ENCODE measurements at places on chromosomes 6 and 20. TPM values are rescaled to one million over a fixed set of nuclear protein-coding genes. Genes with fewer than 3 reads are reported as not detected.
A peak's percentile ranks its signal among the peaks of the same experiment; 100 is the strongest.

TMEM244 gene
- total RNA-seq, result not detected

TENT5A gene
- 27.9 TPM for total RNA-seq

PRSS35 gene
- total RNA-seq, result 197 TPM

SPATS1 gene
- not detected for total RNA-seq

CLIC5 gene
- total RNA-seq, result not detected

HNF4A gene
- not detected for total RNA-seq

MYL9 gene
- 237 TPM for total RNA-seq

SNX9 gene
- total RNA-seq, result 47.1 TPM

TSPO2 gene
- not detected for total RNA-seq

TMEM74B gene
- total RNA-seq, result 0.65 TPM

KATNA1 gene
- 17.1 TPM for total RNA-seq

DNA sequence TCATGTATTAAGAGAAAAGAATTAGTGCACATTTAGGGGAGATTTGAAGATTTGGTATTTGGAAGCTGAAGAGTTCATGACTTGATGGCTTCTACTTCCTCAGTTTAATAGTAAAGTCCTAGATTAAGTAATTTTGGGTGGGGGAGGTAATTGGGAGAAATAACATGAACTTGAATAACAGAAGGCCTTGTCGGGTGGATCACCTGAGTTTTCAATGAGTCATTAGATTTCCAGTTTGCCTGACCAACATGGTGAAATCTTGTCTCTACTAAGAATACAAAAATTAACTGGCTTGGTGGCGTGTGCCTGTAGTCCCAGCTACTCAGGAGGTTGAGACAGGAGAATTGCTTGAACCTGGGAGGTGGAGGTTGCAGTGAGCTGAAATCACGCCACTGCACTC lies 181.0 kb downstream of the GJA1 start:
- H3K27me3 ChIP-seq, result no peaks in the 10 kb centered on the region
- no peak overlapping the region for H3K4me3 ChIP-seq

GRCh38 chr20:848193-848592 lies 14.7 kb downstream of the FAM110A start:
- no peaks in the 10 kb centered on the region for H3K36me3 ChIP-seq
- peaks cover 8% of the 10 kb centered on the region for H3K4me1 ChIP-seq
- H3K27me3 ChIP-seq, result no peaks in the 10 kb centered on the region
- no peak overlapping the region for H3K27ac ChIP-seq
- no peak for DNase-seq

GRCh38 chr6:149084808-149085556 lies 232.5 kb upstream of the TAB2 start:
- no peak overlapping the region for H3K4me3 ChIP-seq
- H3K4me1 ChIP-seq, result peaks cover 26% of the 10 kb centered on the region
- no peaks in the 10 kb centered on the region for H3K36me3 ChIP-seq
- no peak overlapping the region for H3K27ac ChIP-seq
- DNase-seq, result no peak

DNA sequence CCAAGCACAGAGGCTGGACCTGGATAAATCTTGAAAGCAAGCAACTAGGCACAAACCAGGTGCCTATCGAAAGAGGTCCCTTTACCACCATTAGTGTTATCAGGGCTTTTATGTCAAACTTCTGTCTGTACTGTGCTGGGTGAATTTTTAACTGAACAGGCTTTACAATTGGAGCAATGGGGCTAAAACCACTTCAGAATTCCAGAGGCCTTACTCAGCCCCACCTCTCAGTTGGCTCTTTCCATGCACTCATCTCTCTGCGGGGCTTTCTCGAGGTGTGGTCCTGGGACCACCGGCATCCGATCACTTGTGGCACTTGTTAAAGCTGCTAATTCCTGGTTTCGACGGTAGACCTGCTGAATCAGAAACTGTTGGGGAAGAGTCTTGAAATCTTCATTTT lies 232.5 kb downstream of the SOX4 start:
- no peaks in the 10 kb centered on the region for H3K36me3 ChIP-seq
- no peak for DNase-seq
- peaks cover 13% of the 10 kb centered on the region for H3K4me1 ChIP-seq
- H3K27me3 ChIP-seq, result no peaks in the 10 kb centered on the region
- no peak overlapping the region for H3K4me3 ChIP-seq
- H3K27ac ChIP-seq, result peak overlapping the region; percentile 28

GRCh38 chr6:159217595-159218275 lies 48.5 kb downstream of the FNDC1 start:
- H3K4me3 ChIP-seq, result no peak overlapping the region
- peaks cover 3% of the 10 kb centered on the region for H3K27me3 ChIP-seq
- peaks cover 39% of the 10 kb centered on the region for H3K4me1 ChIP-seq
- no peaks in the 10 kb centered on the region for H3K36me3 ChIP-seq

- no peak for DNase-seq
- H3K4me1 ChIP-seq, result peaks cover 24% of the 10 kb centered on the region
- H3K27me3 ChIP-seq, result no peaks in the 10 kb centered on the region
- H3K36me3 ChIP-seq, result peaks cover 2% of the 10 kb centered on the region
- no peak overlapping the region for H3K27ac ChIP-seq
- H3K4me3 ChIP-seq, result no peak overlapping the region
Measured at GRCh38 chr6:138484018-138484731, 15.1 kb downstream of the NHSL1 start.

DNA sequence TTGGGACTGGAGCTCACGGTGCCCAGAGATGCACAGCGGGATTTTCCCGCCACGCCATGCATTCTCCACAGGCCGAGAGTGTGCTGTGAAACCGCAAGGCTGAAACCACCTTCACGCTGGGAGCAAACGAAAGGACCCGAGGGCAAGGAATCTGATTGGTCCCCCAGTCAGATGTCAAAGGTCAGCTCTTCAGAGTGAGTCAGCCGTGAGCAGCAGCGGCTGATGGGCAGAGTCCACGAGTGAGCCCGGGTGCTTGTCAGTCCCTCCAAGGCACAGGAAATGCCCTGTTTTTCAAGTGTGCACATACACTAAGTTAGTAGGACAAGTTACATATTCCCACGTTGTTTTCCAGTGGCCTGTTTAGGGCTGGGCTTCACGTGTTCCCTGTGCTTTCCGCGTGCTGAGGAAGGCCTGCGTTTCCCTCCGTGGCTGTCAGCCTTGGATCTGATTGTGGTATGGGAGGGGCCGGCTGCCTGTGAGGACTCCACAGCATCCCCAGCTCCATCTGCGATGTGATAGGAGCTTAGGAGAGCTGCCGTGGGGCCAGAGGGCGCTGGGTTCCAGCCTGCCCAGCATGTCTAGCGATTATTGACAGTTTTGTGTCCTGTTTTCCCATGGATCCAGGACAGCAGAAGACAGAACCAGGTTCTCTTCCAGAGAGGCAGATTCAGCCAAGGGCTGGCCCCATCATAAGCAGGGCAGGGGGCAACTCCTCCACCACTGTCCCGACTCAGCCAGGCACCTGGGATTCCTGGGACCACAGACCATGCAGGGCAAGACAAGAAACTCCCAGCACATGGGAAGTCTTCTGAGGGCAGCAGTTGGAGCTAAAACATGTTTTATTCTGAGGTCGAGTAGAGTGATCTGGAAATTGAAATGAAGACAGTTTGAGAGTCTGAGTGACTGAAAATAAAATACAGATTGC lies 38.2 kb upstream of the FRMD1 start:
- H3K36me3 ChIP-seq, result no peaks in the 10 kb centered on the region
- H3K27ac ChIP-seq, result no peak overlapping the region
- H3K4me1 ChIP-seq, result no peaks in the 10 kb centered on the region
- no peak for DNase-seq
- no peaks in the 10 kb centered on the region for H3K27me3 ChIP-seq

- H3K27me3 ChIP-seq, result peaks cover 7% of the 10 kb centered on the region
- no peak for DNase-seq
- no peak overlapping the region for H3K4me3 ChIP-seq
- H3K36me3 ChIP-seq, result no peaks in the 10 kb centered on the region
- H3K27ac ChIP-seq, result no peak overlapping the region
Measured at GRCh38 chr6:104928141-104928540, 28.8 kb upstream of the LIN28B start.

- no peaks in the 10 kb centered on the region for H3K27me3 ChIP-seq
- no peak for DNase-seq
- H3K4me3 ChIP-seq, result no peak overlapping the region
- no peak overlapping the region for H3K27ac ChIP-seq
- H3K36me3 ChIP-seq, result no peaks in the 10 kb centered on the region
Measured at GRCh38 chr6:20632696-20633095, 98.4 kb downstream of the CDKAL1 start.

GRCh38 chr20:50575865-50576720 lies 65.9 kb downstream of the PTPN1 start:
- H3K4me1 ChIP-seq, result peaks cover 26% of the 10 kb centered on the region
- no peaks in the 10 kb centered on the region for H3K27me3 ChIP-seq
- no peak overlapping the region for H3K27ac ChIP-seq
- DNase-seq, result no peak
- H3K4me3 ChIP-seq, result no peak overlapping the region

DNA sequence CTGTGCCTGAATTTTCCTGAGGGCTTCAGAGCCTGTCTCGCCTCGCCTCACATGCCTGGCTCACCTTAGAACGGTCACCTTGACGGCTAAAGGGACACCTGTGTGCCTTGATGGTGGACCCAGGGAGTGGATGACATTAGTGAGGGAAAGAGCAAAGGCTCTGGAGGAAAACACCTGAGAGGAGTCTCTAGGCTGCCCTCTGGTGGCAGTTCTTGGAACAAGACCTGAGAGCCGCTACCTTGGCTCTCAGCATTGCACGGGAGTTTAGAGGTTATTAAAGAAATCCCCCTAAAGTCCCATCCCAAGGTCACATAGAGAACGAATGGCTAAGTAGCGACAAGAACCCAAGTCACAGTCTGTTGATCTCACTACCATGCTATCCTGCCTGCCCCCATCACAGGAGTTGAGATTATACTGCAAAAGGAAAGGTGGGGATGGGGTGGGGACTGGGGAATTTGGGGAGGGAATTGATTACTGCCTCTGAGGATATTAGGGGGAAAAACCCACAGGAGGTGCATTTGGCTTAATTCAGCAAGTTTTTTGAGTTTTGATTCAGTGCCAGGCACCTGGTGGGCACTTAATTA lies 7.9 kb upstream of the CDSN start:
- DNase-seq, result no peak
- peaks cover 37% of the 10 kb centered on the region for H3K4me1 ChIP-seq
- no peak overlapping the region for H3K27ac ChIP-seq
- no peak overlapping the region for H3K4me3 ChIP-seq
- H3K36me3 ChIP-seq, result no peaks in the 10 kb centered on the region

- no peak for DNase-seq
- H3K27me3 ChIP-seq, result no peaks in the 10 kb centered on the region
Measured at GRCh38 chr6:79608334-79609224, 22.6 kb upstream of the SH3BGRL2 start.

GRCh38 chr20:31869942-31870725 lies at the start of the genes DUSP15 and TTLL9:
DUSP15 (minus strand) TSS chr20:31870527; CDS start chr20:31870337, 190 bp downstream.
TTLL9 (plus strand) TSS chr20:31870634; CDS start chr20:31871127, 493 bp downstream.
- DNase-seq, result no peak
- peaks cover 29% of the 10 kb centered on the region for H3K4me1 ChIP-seq
- peak within 1 kb of the TSS; percentile 100 for H3K4me3 ChIP-seq
- H3K27me3 ChIP-seq, result peaks cover 2% of the 10 kb centered on the region
- H3K36me3 ChIP-seq, result peaks cover 4% of the 10 kb centered on the region
- peak within 1 kb of the TSS; percentile 95 for H3K27ac ChIP-seq

DNA sequence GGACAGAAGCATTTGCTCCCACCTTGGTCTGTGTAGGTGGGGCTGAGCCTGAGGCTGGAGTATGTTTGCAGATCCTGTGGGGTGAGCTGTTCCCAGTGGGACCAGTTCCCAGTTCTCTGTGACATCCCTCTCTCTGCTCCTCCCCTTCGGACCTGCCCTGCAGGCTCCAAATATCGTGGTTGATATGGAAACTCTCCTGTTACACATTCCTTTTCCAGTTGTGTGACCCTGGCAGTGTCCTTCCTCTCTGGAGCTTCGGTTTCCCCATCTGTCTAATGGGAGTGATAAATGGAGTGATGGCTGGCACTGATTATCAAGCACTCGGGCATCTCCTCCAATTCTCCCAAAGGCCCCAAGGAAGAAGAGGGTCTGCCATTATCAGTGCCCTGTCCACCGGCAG lies 15.7 kb upstream of the TGM2 start:
- peaks cover 31% of the 10 kb centered on the region for H3K4me1 ChIP-seq
- H3K27ac ChIP-seq, result no peak overlapping the region
- H3K36me3 ChIP-seq, result no peaks in the 10 kb centered on the region
- no peak overlapping the region for H3K4me3 ChIP-seq
